T-helper 9 cell (primary cell): ENCODE measurements at places on chromosomes 4 and X.

- no peak for DNase-seq
Observed at GRCh38 chrX:132216806-132217202, 2.4 kb downstream of the RAP2C start.

DNA sequence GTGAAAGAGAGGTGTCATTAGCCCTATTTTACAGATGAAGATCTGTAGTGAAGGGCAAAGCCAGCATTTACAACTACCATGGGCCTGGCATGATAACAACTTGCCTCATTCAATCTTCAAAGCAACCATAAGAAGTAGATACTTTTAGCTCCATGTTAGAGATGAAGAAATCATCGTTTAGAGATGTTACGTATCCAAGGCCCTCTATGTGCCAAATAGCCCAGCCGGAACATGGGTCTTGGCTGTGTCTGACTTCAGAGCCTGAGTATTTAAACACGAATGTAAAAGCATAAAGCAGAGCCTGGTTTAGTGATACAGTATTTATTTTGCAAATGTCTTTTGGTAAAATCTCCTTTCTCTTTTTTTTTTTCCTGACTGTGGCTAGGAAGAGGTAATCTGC is 197.1 kb downstream of the RASL11B start:
- no peak for DNase-seq

- DNase-seq: no peak
Observed at GRCh38 chr4:152459326-152459725, 76.6 kb downstream of the FBXW7 start.

GRCh38 chr4:2834001-2834921 is 9.4 kb upstream of the ADD1 start:
- DNase-seq: no peak

DNA sequence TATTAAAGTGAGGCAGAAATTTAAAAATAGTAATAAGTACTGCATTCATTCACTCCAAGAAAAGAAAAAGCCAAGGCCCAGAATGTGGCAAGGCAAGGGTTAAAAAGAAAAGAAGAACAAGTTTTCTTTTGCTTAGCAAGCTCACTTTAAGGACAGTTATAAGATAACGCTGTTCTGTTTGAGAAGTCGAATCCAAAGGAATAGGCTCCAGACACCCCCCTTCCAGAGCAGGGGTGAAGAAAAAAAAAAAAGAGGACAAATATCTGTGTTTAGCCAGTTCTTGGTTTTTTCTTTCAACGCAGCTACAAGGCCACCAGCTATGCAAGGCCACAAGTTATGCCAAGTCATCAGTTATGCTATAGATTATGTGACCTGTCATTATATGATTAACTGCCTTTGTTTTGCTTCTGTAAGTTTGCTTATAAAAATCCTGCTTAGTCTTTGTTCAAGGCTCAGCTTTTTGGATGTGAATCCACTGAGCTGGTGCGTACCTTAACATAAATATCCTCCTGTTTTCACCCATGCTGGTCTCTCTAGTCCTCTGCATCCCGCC is 1.4 kb downstream of the GRK4 start:
- DNase-seq: no peak

DNA sequence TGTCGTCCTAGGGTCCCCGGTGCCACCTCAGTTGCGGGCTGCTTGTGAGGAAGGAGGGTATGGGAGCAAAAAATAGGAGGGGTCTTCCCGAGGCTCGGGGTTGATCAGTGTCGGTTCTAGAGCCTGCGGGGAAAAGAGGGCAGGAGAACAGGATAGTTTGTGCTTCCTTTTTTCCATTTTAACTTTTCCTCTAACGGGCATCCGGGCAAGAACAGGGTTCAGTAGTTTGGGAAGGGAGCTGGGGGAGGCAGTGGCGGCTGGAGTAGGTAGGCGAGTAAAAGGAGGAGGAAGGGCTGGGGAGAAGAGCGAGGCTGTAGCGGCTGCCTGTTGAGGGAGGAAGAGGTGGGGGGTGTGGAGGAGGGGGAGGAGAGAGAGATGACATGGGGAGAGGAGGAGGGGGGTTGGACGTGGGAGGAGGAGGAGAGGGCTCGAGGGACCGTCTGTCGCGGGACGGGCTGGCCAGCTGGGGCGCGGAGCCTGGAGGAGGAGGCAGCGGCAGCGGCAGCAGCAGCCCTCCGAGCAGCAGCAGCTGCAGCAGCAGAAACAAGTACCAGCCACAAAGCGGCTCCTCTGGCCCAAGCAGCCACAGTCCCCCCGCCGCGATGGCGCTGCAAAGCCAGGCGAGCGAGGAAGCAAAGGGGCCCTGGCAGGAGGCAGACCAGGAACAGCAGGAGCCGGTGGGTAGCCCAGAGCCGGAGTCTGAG is at the start of gene SLC16A2:
SLC16A2 (plus strand) TSS at position 458 of the 704 bp plus-strand sequence; CDS start at position 603, 145 bp downstream.
- DNase-seq: peak; percentile 14

DNA sequence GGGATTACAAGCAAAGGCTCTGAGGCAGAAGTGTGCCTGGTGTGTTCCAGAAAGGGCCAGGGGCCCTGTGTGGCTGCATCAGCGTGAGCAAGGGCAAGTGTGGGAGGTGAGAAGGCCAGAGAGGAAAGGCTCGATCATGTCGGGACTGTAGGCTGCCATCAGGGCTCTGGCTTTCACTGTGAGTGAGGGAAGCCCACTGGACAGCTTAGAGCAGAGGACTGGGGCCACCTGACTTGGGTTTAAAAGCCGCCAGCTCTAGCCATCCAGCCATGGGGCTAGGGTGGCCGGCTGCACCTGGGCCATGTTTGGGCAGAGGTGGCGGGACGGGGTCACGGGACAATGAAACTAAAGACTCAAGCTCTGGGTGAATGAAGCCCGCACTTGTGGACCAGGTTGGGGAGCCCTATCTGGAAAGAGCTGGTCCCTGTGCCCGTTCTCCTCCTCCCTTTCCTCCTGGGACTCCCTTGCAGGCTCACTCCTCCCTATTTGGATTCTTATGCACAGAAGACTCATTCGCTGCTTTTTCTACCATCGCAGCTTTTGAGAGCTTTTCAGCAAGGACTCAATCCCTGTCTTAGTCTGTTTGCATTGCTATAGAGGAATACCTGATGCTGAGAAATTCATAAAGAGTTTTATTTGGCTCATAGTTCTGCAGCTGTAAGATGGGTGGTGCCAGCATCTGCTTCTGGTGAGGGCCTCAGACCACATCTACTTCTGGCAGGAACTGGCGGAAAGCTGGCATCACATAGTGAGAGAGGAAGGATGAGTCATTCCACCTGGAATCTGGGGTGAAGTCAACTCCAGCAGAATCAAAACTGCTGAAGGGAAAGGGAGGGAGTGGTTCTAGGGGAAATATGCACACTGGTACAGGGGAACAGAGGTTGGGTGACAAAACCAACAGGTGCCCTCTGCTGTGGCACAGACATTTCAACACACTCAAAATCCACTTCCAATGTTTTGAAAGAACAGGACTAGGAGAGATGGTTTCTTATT is 15.3 kb downstream of the CTAG1B start:
- no peak for DNase-seq

DNA sequence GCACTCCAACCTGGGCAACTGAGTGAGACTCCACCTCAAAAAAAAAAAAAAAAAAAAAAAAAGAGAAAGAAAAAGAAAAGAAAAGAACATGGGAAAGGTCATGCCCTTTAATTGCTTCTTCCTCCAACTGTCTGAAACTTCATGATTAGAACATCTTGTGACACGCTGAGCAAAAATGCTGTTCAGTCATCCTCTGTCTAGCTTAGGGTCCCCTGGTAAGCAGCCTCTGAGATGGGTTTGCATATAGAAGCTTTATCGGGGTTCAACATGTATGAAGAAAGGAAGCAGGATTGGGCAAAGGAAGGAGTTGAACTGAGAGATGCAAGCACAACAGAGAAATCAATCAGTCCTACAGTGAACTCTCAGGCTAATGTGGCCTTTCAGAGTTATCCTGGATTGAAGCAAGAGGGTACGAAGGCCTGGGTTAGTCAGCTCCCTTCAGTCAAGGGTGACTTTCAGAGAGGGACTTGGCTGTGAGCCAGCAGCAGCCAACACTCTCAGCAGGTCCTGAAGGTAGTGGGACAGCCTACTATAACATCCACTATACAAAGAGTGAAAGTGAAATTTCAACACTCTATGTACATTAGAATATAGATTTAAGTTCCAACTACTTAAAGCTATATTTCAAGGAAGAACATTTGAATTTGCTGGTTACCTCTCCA is 11.4 kb downstream of the MAOB start:
- no peak for DNase-seq
